ENCODE measurements at places on chromosomes 4 and X.
A peak's percentile ranks its signal among the peaks of the same experiment; 100 is the strongest.

DNA sequence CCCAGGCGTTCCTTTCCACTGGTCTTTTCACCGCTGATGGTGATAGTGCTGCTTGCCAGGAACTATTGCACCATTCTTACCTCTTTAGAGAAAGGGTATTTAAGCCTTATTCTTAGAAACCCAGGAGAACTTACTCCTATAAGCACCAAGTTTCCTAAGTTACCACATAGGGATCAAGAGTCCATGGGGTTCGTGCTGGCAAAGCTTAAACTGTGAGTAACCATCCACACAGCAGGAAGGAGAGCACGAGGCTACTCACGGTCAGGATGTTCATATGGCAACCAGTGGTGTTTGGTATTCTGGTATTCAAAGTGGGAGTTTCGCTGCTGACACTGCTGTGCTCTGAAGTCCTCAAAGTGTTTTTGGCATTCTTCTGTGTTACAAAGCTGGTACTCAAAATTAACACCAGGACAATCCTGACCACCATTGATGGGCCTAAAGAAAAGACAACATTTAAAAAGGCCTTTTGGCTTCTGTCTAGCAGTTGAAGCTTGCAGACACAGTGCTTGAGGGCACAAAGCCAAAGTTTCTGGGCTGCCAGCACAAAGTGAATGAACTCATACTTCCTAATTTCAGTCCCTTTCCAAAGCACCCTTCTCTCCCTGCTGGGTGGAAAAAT lies 256.9 kb downstream of the ADAMTS3 start:
- peak; percentile 31 for DNase-seq

- DNase-seq, result no peak
These were observed 196.8 kb downstream of the SPATA18 start for GRCh38 chr4:52247941-52248340.

GRCh38 chr4:182015893-182016292 lies 227.3 kb upstream of the TENM3 start:
- DNase-seq, result no peak

DNA sequence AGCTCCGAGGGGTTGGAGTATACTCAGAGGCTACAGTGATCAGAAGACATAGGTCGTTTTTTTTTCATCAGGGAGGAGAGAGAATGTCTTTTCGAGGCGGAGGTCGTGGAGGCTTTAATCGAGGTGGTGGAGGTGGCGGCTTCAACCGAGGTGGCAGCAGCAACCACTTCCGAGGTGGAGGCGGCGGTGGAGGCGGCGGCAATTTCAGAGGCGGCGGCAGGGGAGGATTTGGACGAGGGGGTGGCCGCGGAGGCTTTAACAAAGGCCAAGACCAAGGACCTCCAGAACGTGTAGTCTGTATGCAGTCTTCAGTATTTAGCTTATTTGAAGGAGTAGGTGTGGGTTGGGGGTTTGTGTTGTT lies 500 bp downstream of the GAR1 start:
- DNase-seq, result peak; percentile 61

- no peak for DNase-seq
These were observed 96.6 kb upstream of the IL13RA1 start for GRCh38 chrX:118630848-118631247.

- DNase-seq, result no peak
These were observed 330.8 kb upstream of the DKK2 start for GRCh38 chr4:107366900-107367299.

DNA sequence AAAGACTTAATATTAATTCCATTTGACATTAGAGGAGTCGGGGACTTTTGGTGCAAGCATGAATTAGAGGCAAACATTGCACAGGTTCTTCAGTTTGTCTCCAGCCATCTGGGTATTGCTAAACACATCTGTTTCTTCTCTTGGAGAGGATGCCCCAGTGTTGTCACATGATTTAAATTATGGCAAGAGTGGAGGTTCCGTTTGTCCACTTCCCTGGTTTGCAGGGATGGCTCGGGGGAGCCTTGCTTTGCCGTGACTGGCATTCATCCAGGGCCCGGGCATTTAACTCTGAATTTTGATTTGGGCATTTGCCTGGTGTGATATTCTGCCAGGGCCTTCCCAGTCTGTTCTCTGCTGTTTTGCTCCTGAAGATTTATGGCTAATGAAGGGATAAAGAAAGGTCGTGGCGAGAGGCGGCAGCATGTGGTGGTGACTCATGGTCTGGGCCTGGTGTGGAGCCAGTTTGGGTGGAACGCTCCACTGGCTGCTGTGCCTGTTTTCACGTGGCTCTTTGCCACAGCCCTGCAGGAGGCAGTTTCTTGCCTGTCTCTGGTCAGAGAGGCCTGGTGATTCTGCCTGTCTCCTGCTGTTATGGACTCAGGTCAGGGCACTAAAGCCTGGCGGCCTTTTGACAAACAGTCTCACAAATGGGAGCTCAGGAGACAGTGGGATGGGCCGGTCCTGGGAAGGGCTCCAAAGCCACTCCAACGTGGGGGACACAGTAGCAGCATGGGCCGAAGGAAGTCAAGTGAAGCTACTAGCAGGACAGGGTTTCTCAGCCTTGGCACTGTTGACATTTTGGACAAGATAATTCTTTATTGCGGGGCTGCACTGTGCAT lies 99.4 kb upstream of the PGRMC2 start:
- DNase-seq, result peak; percentile 58

DNA sequence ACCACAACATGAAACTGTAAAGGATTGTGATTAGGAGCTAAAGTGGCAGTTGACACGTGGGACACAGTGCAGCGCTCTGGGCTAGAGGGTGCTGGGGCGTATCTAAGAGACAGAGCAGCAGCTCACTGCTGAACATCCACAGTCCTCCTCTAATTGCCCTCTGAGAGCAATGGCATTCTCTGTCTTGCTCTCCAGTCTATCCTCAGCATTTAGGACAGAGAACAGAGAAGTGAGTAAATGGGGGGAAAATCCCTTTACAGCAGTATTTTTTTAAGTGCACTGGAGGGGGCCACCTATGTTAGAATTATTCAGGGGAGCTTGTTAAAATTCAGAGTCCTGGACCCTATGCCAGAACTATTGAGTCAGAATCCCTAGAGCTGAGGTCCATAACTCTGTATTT lies 4.2 kb upstream of the TMEM154 start:
- DNase-seq, result no peak

GRCh38 chr4:166045457-166045856 lies 172.4 kb downstream of the TLL1 start:
- DNase-seq, result no peak

GRCh38 chr4:60897415-60897814 lies 302.7 kb upstream of the ADGRL3 start:
- DNase-seq, result no peak

- no peak for DNase-seq
These were observed 828 bp downstream of the TSPYL2 start for GRCh38 chrX:53082773-53083616.

DNA sequence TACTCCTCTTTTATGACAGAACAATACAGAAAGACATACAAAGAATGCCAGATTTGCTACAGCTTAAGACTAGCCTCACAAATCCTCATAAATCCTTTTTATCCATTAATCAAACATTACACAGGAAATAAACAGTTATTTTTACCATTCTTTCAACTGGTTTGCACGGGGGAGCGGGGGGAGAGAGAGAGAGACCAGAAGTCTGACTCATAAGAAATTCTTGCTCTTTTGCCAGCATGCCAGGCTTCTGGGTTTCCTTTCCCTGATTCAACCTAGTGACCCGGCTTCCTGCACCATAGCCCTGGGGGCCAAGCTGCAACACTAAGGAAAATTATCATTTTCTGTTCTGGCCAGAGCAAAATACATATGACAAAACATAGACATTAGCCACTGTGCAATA lies 6.8 kb upstream of the RRAGB start:
- DNase-seq, result no peak

- DNase-seq, result peak; percentile 52
These were observed 6.2 kb upstream of the IQSEC2 start for GRCh38 chrX:53287493-53288138.

DNA sequence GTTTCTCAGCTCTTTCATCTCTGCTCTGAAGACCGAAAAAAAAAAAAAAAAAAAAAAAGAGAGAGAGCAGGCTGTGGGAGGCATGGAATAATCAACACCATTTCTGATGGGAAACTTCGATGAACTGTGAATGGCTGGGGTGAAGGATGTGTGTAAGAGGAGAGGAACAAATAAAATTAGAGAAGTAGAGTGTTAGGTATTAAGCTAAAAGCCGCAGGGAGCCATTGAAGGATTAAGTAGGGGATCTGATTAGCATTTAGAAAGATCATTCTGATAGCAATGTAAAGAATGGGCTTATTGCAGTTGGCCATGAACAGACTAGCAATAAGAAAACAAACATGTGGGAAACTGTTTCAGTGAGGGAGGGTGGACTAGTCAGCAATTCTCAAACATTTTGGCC lies 33.6 kb upstream of the JADE1 start:
- no peak for DNase-seq

GRCh38 chr4:130760246-130760645 lies 1664.3 kb downstream of the C4orf33 start:
- no peak for DNase-seq

DNA sequence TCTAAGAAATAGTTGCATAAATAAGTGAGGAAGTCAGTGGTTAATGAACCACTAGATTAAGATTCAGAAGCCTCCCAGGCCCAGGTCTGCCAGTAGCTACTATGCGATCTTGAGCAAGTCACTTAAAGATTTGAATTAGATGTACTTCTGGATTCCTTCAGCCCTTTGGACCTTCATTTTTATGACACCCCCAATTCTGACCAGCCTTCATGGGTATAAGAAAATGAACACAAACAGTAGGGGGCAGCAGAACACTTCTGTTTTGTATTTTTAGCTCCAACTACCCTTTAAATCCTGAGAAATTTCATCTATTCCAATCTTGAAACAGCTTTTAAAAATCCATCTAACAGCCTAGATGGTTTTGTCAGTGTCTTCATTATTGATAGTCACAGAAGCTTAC lies 19.0 kb downstream of the TMEM47 start:
- no peak for DNase-seq

- no peak for DNase-seq
These were observed 66.4 kb upstream of the C4orf54 start for GRCh38 chr4:99724067-99724466.

- DNase-seq, result no peak
These were observed 203.9 kb downstream of the EVC2 start for GRCh38 chr4:5504486-5504885.

DNA sequence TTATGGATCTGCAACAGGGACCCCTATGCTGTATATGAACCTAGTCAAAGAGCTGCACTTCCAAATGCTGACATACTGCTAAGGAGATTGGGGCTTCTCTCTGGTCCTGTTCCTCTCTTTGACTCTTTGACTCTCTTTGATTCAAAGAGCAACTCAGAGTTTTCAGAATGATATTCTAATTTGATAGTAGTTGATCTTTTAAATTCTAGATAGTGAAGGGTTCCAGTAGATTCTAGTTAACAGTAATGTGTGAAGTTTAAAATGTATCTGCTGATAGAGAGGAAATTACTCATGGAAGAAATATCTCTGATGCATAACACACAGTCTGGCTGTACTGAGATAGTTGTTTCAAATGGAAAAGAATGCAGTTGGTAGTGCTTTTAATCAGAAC lies 239.1 kb downstream of the RASL11B start:
- DNase-seq, result no peak

DNA sequence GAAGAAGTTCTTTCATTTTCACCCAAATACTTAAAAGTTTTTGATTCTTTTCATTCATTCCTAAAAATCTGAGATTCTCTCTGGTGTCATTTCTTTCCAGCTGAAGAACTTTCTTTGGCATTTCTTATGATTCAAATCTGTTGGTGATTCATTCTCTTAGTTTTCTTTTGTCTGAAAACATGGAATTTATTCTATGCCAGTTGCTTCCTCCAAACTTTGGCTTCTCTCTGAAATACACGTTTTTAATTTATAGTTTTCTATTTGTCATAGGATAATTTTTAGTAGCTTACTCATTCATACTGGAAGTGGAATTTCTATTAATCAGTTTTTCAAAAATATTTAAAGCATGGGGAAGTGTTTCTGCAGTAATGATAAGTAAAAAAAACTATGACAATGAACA lies 1012.0 kb downstream of the RPA4 start:
- no peak for DNase-seq

- DNase-seq, result no peak
These were observed 156.4 kb upstream of the CXCL13 start for GRCh38 chr4:77449171-77449570.

DNA sequence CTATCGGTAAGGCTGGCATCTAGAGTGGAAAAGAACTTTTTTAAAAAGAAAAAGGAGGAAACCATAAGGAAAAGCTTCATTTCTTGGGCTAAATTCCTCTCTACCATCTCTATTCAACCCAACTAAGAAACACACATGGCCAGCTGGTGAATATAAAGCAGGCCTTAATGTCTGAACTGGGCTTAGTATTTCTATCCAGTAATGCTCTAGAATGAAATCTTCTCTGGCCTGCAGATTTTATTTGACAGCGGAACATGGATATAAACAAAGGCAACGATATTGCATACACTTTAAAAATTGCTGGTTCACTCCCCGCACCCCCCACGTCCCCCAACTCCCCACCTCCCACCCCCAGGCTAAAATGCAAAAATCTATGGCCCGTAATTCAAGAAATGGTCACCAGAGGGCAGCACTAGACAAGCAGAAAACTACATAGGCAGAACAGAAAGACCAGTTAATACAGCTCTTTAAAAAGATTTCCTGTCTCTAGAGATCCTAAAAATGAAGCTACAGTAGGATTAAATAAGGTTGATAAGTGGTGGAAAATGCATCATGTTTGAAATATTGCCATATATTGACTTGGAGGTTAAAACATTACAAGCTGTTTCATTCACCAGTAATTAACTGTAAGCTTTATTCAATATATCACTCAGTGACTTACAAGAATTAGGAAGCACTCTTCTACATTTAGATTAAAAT lies 155.2 kb upstream of the GALNT7 start:
- peak; percentile 75 for DNase-seq

- DNase-seq, result no peak
These were observed 21.9 kb downstream of the LEF1 start for GRCh38 chr4:108146819-108147218.

- DNase-seq, result no peak
These were observed 27.1 kb upstream of the SLC9B1 start for GRCh38 chr4:103046416-103047290.

GRCh38 chrX:130165181-130165702 lies 399 bp downstream of the AIFM1 start:
- no peak for DNase-seq

DNA sequence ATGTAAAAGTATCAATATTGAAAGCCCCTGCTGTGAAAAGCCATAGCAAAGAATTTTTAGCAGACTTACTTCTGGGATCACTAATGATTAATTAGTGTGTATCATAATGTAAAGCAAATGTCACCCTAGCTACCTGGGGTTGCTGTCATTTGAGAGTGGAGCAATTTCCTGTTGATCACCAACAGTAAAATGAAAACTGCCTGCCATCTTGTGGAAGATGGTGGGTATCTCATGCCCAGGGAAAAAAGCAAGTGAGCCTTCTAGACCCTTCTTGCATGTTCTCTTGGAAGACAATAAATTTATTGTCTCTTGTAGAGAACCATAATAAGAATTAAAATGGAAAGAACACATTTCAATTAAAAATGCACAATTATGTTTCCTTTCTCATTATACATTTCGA lies 360.2 kb downstream of the ZIC3 start:
- no peak for DNase-seq
